Dermis microvascular lymphatic vessel endothelial cell (primary cell): ENCODE measurements at places on chromosomes 3 and 15. TPM values are rescaled to one million over a fixed set of nuclear protein-coding genes. Genes with fewer than 3 reads are reported as not detected.

CHST13 gene
- not detected in 2 replicates for total RNA-seq

CPLX3 gene
- total RNA-seq = not detected in 2 replicates

CLDN11 gene
- 77.5 and 185 TPM in 2 replicates for total RNA-seq

STRA6 gene
- total RNA-seq = under 0.01 TPM in 1 of 2 replicates, not detected in the other
